HuH-7 (cell line): ENCODE measurements at places on chromosomes 3 and 15.
A peak's percentile ranks its signal among the peaks of the same experiment; 100 is the strongest.

DNA sequence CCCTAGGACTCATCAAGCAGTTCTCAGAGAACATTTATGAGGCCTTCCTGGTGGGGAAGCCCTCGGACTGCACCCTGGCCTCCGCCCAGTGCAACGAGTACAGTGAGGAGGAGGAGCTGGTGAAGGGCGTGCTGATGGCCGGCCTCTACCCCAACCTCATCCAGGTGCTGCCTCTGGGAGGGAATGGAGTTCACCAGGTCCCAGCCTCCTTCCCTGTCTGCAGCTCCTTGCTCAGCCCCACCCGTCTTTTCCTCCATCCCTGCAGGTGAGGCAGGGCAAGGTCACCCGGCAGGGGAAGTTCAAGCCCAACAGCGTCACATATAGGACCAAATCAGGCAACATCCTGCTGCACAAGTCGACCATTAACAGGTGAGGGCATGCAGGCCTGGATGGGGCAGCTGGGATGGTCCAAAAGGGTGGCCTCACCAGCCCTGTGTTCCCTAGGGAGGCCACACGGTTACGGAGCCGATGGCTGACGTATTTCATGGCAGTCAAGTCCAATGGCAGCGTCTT, 46.3 kb downstream of the DHX30 start:
- DNase-seq: no peak

DNA sequence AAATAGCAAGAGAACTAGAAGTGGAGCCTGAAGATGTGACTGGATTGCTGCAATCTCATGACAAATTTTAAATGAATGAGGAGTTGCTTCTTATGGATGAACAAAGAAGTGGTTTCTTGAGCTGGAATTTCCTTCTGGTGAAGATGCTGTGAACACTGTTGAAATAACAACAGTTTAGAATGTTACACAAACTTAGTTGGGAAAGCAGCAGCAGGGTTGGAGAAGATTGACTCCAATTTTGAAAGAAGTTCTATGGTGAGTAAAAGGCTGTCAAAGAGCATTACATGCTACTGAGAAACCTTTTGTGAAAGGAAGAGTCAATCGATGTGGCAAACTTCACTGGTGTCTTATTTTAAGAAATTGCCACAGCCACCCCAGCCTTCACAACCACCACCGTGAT, 220.9 kb upstream of the LRRFIP2 start:
- no peak for DNase-seq

DNA sequence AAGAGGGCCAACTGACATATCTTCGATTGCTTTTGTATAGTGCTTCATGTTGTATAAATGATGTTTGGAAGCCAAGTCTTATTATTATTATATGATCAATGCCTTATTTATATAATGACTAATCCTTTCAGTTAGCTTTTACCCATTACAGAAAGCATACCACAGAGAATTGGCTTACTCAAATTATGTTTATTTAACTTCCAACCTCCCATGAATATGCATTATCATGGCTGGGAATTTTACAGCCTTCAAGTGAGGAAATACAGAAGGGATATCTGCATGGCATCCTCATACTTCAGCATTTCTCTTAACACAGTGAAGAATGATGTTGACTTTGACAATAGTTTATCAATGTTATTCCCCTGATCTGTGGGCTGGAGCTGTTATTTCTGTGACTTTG, 225.9 kb upstream of the GAP43 start:
- DNase-seq: no peak

GRCh38 chr3:36302626-36303025, 77.7 kb upstream of the STAC start:
- no peak for DNase-seq

GRCh38 chr15:56617628-56618027, 115.7 kb downstream of the ZNF280D start:
- DNase-seq: no peak

GRCh38 chr15:31261266-31262142, 65.1 kb upstream of the KLF13 start:
- no peak for DNase-seq

DNA sequence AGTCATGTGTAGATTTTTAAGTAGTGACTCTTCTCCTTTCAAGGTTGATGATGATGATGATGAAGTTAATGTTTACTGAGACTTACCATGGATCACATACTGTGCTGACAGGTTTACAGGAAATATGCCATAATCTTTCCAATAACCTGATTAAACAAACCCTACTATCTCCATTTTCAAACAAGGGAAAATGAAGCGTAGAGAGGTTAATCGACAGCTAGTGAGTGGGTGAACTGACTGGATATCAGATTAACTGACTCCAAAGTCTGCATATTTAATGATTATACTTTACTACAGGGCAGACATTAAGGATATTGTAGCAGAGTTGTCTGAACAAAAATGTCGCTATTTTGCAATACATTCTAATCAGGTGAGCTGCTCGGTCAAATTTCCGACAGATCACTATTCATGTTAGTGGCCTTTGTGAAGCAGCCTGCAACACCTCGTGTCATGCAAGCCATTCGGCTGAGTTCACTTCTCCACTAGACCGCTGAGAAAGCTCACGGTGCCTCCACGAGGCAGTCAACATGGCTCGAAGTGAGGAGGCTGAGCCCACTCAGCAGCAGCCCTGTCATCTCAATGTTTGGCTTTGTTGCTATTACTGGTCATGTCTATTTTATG, 264.2 kb downstream of the NFKBIZ start:
- DNase-seq: peak; percentile 47

DNA sequence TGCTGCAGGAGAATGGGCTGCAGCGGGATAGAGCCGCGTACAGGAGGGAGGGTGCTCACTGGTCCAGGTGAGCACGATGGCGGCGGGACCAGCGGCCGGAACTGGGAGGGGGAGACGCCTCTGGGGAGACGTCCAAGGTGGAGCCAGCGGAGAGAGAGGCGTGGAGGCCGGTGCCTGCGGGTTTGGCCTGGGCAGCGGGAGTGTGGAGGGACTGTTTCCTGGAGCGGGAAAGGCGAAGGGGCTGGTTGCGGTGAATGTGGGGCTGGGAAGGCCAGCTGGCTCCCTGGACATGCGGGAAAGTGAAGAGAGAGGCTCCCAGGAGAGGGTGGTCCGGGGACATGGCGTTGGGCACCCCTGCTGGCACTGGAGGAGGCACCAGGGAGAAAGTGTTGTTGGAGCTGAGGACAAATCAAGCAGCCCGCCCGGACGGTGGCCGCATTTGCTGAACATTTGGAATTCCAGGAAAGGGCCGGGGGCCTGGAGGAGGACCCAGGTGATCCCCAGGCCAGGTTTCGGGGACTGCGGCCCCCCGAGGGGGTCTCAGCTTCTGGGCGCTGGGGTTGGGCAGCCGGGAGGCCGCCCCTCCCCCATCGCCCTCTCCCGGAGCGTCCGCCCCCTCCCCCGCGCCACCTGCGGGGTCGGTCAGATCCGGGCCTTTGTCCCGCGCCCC, 34.3 kb downstream of the DNAJB8 start:
- DNase-seq: peak; percentile 51

- DNase-seq: no peak
These were observed 53.8 kb downstream of the IQSEC1 start for GRCh38 chr3:13019243-13020095.

DNA sequence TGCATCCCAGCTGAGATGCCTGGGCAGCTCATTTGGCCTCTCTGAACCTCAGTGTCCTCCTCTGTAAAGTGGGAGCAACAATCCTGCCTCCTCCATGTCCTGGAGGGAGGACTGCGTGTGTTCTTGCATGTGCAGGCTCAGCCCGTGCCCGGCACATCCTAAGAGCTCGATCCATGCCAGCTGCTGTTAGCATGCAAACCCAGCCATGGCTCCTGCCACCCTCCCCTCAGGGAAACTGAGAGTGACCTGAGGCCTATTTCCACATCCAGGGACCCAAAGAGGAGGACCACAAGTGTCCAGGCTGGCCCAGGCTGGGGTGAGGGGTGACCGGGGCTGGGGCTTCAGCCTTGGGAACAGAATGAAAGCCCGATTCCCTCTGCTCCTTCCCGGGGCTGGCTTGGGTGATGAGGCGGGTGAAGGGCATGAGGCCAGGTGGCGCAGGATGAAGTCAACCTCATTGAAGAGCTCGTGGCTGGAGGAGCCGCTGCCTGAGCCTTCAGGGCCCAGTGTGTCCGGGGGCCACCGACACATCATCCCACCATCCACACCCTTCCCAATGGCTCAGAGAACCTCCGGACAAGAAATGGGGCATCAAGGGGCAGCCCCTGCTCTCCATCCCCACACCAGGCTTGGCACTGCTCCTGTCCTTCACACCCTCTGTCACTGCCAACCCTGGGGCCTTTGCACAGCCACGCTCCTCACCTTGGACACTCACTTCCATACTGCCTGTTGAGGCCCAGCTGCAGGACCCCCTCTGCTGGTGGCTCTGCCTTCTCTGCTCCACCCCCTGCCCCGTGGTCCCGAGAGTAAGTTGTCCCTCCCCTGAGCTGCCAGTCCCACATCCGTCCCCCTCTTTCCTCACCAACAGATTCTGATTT, 42.5 kb downstream of the ADAMTS7 start:
- no peak for DNase-seq

GRCh38 chr3:183265157-183265642, 12.1 kb downstream of the B3GNT5 start:
- DNase-seq: no peak

DNA sequence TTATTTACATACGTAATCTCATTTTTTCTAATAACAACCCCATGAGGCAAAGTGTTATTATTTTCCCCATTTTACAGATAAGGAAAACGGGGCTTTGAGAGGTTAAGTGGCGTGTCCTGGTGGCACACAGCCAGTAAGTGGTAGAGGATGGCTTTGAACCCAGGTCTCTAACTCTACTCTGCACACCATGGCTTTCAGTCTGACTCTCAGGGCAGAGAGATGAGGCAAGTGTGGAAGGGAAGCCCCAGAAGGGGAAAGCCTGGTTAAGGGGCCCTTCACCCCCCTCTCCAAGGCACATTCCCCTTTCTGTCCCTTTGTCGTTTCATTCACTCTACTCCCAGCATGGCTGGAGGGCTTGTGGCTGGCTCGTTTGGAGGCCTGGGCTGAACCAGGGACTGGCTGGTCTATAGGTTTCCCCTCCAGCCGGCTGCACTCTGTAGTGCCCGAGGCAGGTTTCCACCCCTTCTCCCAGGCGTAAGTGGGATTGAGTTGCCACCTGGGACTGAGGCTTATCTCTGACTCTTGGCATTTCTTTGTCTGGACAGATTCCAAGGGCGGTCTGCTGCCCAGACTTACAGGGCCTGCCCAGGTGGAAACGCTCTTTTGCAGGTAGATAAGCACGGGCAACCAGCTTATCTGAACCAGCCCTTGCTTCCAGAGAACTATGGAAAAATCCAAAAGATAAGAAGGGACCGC, 12.1 kb downstream of the SEMA4B start:
- DNase-seq: no peak

DNA sequence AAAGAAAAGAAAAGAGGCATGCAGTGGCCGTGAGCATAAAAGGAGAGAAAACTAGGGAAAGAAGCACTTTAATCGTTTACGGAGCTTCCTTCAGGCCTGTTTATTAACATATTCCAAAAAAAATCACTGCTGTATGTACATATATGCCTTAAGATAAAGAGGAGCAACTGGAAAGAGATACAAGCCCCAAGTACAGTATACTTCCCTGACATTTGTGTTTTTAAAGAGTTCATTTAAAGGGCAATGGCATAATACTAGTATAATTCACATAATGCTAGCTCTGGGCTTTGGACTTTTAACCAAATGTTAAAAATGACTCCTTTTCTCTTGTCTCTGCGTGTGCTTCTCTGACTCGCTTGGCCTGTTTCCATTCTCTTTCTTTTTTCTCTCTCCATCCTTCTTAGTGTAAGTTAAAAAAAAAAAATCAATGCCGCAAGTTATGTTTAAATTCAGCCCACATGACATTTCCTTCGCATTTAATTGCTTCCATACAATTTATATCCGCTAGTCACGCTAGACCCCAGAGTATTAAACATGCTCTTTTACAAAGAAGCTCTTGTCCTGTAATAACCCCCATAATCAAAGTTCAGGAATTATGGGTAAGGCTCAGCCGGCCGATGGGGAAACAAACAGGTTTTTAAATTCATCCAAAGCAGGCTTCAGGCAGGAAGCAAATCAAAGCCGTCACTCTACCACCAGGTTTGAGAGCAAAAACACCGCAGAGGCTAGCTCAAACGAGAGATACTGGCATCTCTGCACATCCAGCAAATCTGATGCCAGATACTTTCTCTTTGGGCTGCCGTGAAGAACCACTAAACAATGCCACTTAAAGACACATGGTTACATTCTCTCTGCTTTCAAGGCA, 19.4 kb downstream of the WWTR1 start:
- DNase-seq: no peak

GRCh38 chr15:63892794-63893441, 59.2 kb upstream of the HERC1 start:
- no peak for DNase-seq

- DNase-seq: no peak
These were observed 153.1 kb downstream of the VPS13C start for GRCh38 chr15:61906961-61907752.

DNA sequence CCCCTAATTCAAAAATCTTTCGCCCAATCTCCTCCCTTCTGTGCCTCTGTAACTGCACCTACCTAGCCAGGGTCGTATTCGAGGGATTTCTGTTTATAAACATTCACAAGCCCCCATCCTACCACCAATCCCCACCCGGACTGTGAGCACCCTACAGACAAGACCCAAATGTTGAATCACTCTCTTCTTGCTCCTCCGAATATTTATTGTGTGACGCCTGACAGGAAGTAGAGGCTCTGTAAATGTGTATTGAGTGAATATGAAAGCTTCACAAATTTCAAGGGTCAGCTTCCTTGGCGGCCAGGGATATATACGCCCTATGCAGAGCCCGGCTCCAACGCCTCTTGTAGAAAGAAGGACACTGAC, 1.6 kb downstream of the BDH1 start:
- no peak for DNase-seq

GRCh38 chr3:168090306-168091085, 5.2 kb downstream of the GOLIM4 start:
- DNase-seq: no peak

DNA sequence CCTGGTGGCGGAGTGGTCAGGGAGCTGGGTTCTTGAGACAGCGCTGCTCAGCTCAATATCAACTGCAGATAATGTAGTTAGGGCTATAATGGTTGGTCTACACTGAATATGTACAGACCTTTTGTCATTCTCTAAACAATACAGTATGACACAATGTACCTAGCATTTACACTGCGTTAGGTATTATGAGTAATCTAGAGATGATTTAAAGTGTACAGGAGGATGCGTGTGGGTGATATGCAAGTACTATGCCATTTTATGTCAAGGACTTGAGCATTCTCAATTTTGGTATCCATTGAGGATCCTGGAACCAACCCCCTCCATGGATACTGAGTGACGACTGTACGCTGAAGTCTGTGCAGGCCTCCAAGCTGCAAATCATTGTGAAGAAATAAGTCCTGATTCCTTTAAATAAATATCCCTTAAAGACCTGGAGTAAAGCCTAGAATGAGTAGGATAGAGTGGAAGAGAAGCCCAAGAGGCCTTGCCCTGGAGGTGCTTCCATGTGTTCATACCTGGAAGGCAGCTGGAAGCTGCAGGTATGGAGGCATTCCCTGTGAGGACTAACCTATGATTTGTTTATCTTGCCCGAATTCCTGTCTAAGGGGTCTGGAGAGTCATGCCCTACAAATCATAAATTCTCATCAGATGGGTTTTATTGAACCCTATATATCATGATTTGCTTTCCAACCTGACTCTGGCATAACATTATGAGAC, 15.7 kb upstream of the RTP1 start:
- DNase-seq: no peak

- DNase-seq: no peak
These were observed 2.4 kb downstream of the SLC49A4 start for GRCh38 chr3:122797291-122797690.

- DNase-seq: no peak
These were observed 56.5 kb upstream of the MYO5C start for GRCh38 chr15:52352086-52352485.
